ENCODE measurements at places on chromosomes 3 and 15. TPM values are rescaled to one million over a fixed set of nuclear protein-coding genes. Genes with fewer than 3 reads are reported as not detected.

GRCh38 chr15:60379525-60380274 lies 18.1 kb downstream of the ANXA2 start:
- H3K4me1 ChIP-seq, result peaks cover 18% of the 10 kb centered on the region
- H3K36me3 ChIP-seq, result peaks cover 37% of the 10 kb centered on the region
- no peak overlapping the region for H3K27ac ChIP-seq

- DNase-seq, result no peak
- peaks cover 2% of the 10 kb centered on the region for H3K36me3 ChIP-seq
- no peak overlapping the region for H3K4me3 ChIP-seq
- peaks cover 4% of the 10 kb centered on the region for H3K4me1 ChIP-seq
- no peaks in the 10 kb centered on the region for H3K27me3 ChIP-seq
Observed at GRCh38 chr15:52518487-52519371, 10.0 kb downstream of the MYO5A start.

DNA sequence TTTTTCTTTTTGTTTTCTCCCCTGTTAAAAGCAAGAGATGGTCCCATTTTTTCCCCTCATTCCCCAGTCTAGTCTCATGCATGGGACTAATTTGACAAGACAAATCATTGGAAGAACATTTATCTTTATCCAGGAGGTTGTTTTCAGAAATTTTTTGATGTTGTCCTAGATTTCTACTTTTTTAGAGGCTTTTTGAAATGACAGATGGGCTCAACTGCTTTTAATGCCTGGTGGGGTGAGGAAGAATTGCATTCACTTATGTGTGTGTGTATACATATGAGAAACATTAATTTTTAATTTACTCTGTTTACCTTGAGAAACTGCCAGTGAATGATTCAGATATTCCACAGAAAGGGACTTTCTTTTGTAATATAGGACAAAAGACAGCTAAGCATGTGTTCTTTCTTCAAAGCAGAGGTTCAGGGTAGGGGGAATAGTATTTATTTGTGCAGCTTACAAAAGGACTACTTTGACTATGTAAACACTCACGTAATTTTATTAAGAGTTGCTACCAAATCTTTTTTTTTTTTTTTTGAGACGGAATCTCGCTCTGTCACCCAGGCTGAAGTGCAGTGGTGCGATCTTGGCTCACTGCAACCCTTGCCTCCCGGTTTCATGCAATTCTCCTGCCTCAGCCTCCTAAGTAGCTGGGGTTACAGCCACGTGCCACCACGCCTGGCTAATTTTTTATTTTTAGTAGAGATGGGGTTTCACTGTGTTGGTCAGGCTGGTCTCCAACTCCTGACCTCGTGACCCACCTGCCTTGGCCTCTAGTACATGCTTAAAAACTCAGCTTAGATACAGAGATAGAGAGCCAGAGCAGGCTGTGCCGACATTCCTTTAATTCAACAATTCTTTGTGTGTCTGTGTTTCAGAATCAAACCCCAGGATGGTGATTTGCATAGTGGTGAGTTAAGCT lies 130.1 kb upstream of the RARB start:
- no peaks in the 10 kb centered on the region for H3K36me3 ChIP-seq
- no peak overlapping the region for H3K4me3 ChIP-seq
- H3K27me3 ChIP-seq, result no peaks in the 10 kb centered on the region
- H3K27ac ChIP-seq, result no peak overlapping the region
- no peaks in the 10 kb centered on the region for H3K4me1 ChIP-seq
- no peak for DNase-seq

DNA sequence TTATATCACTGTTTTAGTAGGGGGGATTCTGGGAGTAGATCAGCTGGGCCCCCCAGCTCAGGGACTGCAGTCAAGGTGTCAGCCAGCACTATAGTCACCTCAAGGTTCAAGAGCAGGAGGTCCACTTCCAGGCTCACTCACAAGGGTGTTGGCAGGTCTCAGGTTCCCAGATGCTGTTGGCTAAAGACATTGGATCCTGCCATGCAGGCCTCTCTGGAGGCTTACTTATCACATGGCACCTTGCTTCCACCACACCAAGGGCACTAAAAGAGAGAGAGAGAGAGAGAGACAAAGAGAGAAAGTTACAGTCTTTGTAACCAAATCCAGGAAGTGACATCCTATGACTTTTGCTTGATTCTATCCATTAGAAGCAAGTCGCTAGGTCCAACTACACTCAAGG lies 7.5 kb upstream of the PPP1R14D start:
- no peak for DNase-seq
- no peaks in the 10 kb centered on the region for H3K27me3 ChIP-seq
- H3K27ac ChIP-seq, result no peak overlapping the region
- H3K4me1 ChIP-seq, result no peaks in the 10 kb centered on the region

- peaks cover 50% of the 10 kb centered on the region for H3K4me1 ChIP-seq
- H3K36me3 ChIP-seq, result peaks cover 35% of the 10 kb centered on the region
- peak overlapping the region; percentile 89 for H3K27ac ChIP-seq
- peak; percentile 73 for DNase-seq
Observed at GRCh38 chr3:196941729-196942225, 551 bp downstream of the NCBP2 start.

DNA sequence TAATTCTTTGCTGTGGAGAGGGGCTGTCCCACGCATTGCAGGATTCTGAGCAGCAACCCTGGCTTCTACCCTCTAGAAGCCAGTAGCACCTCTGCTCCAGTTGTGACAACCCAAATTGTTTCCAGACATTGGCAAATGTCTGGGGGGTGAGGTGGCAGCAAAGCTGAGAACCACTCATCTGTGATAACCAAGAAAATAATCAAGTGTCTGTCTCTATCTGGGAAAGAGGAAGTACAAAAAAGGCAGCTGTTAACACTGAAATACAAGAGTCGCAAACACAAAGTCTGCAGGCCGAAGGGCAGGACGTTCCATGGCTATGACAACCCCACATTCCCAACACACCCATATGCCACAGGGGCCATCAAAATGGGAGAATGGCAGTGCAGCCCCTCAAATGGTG lies 42.2 kb upstream of the GNB5 start:
- H3K4me3 ChIP-seq, result no peak overlapping the region
- H3K4me1 ChIP-seq, result peaks cover 10% of the 10 kb centered on the region
- no peaks in the 10 kb centered on the region for H3K27me3 ChIP-seq
- H3K36me3 ChIP-seq, result no peaks in the 10 kb centered on the region

DNA sequence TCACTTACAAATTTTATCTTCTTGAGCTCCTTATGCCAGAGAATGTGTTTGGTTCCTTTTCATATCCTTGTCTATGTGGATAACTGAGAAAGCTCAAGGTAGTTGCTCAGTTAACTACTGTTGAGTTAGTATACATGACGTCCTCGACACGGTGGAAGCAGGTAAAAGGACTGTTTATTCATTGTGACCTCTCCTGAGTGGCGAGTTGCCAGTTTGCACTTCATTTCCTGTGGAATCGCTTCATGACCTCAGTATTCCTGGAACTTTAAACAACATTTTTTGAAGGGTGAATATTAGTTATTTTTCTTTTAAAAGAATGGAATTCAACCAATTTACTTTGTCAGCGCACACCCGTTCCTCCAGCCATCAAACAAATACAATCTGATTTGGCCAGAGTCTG lies 1.2 kb upstream of the TPRG1 start:
- no peak overlapping the region for H3K27ac ChIP-seq
- H3K4me3 ChIP-seq, result no peak overlapping the region
- DNase-seq, result no peak
- no peaks in the 10 kb centered on the region for H3K27me3 ChIP-seq
- peaks cover 3% of the 10 kb centered on the region for H3K4me1 ChIP-seq
- no peaks in the 10 kb centered on the region for H3K36me3 ChIP-seq

SLC24A5 gene
- not detected for total RNA-seq

DPH6 gene
- total RNA-seq, result 9.4 TPM

CTXN2 gene
- not detected for total RNA-seq

SPSB4 gene
- total RNA-seq, result not detected

DYNC1LI1 gene
- total RNA-seq, result 32.7 TPM

- no peaks in the 10 kb centered on the region for H3K4me1 ChIP-seq
- no peaks in the 10 kb centered on the region for H3K36me3 ChIP-seq
- H3K27me3 ChIP-seq, result peaks cover 28% of the 10 kb centered on the region
- no peak for DNase-seq
- H3K4me3 ChIP-seq, result no peak overlapping the region
Observed at GRCh38 chr3:185786956-185787877, 37.6 kb downstream of the IGF2BP2 start.

- H3K27ac ChIP-seq, result no peak overlapping the region
- H3K4me3 ChIP-seq, result no peak overlapping the region
- peaks cover 5% of the 10 kb centered on the region for H3K27me3 ChIP-seq
- H3K4me1 ChIP-seq, result peaks cover 3% of the 10 kb centered on the region
- no peak for DNase-seq
Observed at GRCh38 chr3:43762451-43762850, 71.7 kb downstream of the ABHD5 start.

- H3K36me3 ChIP-seq, result no peaks in the 10 kb centered on the region
- no peak overlapping the region for H3K27ac ChIP-seq
- no peaks in the 10 kb centered on the region for H3K27me3 ChIP-seq
- DNase-seq, result no peak
Observed at GRCh38 chr3:1855841-1856240, 242.8 kb upstream of the CNTN4 start.

- no peaks in the 10 kb centered on the region for H3K4me1 ChIP-seq
- H3K27me3 ChIP-seq, result peaks cover 18% of the 10 kb centered on the region
- no peak for DNase-seq
- H3K27ac ChIP-seq, result no peak overlapping the region
- H3K4me3 ChIP-seq, result no peak overlapping the region
Observed at GRCh38 chr15:71501344-71502076, 308.8 kb upstream of the NR2E3 start.

PLCH1 gene
- total RNA-seq, result 0.26 TPM

IRAK2 gene
- total RNA-seq, result 9.1 TPM

- no peak for DNase-seq
- H3K4me1 ChIP-seq, result no peaks in the 10 kb centered on the region
- H3K36me3 ChIP-seq, result no peaks in the 10 kb centered on the region
- no peak overlapping the region for H3K27ac ChIP-seq
- no peak overlapping the region for H3K4me3 ChIP-seq
Observed at GRCh38 chr3:53989946-53990345, 98.3 kb upstream of the SELENOK start.

DNA sequence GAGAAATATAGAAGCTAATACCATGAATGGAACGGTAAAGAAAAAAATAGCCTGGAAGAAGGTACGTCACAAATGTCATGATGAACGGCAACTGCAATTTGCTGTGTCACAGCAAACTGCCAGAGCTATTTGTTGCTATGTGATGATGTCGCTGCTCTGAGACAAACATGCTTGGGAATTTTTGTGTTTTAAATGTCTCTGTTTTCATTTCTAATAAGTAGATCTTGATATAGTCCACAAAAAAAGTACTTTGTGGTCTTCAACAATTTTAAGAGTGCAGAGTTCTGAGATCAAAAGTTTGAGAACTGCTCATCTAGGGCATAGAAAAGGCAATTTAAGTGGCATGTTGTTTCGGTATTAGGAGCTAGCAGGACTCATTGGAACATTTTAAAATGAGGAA lies 4.3 kb upstream of the NR1D2 start:
- peaks cover 1% of the 10 kb centered on the region for H3K36me3 ChIP-seq
- peaks cover 8% of the 10 kb centered on the region for H3K4me1 ChIP-seq

PARP9 gene
- 91.8 TPM for total RNA-seq

ERICH6 gene
- not detected for total RNA-seq

GRCh38 chr15:89494941-89495637 lies 1.3 kb downstream of the RHCG start:
- H3K36me3 ChIP-seq, result no peaks in the 10 kb centered on the region
- H3K27me3 ChIP-seq, result peaks cover 65% of the 10 kb centered on the region
- H3K4me3 ChIP-seq, result no peak overlapping the region
- no peak overlapping the region for H3K27ac ChIP-seq
- peaks cover 10% of the 10 kb centered on the region for H3K4me1 ChIP-seq

GLDN gene
- not detected for total RNA-seq

VIPR1 gene
- 0.14 TPM for total RNA-seq
